ENCODE measurements at places on chromosomes 5 and 9.

DNA sequence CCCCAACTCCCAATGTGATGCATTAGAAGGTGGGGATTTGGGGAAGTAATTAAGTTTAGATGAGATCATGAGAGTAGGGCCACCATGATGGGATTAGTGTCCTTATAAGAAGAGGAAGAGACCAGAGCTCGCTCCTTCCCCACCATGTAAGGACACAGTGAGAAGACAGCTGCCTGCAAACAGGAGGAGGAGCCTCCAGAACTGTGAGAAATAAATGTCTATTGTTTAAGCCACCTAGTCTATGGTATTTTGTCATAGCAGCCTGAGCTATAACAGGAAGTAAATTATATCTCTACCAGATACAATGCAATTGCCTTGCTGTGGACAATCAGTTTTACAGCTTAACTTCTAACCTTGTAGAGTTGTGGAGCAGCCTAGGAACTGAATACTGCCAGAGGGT lies 58.0 kb downstream of the ANKRD33B start:
- no peak for DNase-seq

GRCh38 chr5:126488443-126489065 lies 65.3 kb downstream of the GRAMD2B start:
- DNase-seq, result no peak

DNA sequence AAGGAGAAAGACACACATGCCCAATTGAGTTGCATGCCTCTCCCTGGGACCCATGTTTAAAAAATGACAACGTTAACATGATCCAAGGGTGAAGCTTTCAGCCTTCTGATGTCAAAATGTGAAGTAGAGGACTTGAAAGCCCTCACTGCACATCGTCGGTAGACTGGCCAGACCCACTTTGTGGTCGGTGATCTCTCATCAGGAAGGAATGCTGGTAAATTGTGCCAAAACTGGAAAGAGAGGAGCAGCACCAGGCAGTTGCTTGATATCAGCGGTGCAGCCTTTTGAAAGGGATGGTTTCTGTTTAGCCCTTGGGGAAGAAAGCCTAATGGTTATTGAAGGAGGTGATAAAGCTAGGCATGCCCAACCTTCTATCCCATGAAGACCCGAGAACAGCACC lies 125.3 kb upstream of the MARCHF11 start:
- DNase-seq, result no peak

DNA sequence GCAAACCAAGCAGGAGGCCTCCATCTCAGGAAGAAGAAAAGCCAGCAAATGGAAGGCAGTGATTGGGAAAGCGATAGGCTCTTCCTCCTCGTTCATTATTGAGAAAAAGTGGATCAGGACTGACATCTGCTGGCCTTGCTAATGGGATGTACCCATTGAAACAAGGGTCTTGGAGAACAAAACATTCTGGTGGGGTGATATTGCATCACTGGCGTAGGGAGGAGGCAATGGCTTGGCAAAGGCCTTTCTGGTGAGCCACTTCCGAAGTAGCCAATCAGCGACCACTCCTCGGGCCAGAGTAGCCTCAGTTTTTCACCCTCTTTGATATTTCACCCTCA lies 86.7 kb upstream of the NFIB start:
- no peak for DNase-seq

GRCh38 chr5:2602451-2603271 lies 148.8 kb downstream of the IRX2 start:
- DNase-seq, result peak; percentile 58

DNA sequence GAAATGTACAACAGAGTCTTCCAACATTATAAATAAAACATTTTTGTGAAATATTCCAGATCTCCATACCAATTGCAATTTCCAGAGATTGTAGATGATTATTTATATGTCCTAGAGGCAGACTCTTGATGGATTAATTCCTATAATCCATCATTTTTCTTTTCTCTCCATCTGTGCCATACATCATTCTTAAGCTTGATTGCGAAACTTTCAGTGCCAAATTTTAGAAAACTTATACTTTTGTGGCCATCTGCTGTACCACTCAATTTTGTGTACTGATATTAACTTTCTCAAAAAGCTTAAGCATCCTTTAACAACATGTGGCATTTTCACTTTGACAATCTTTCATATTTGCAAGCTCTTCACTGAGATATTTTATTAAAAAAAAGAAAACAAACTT lies 446.9 kb downstream of the SEMA5A start:
- DNase-seq, result no peak
